ENCODE measurements at places on chromosomes 13 and 19. TPM values are rescaled to one million over a fixed set of nuclear protein-coding genes. Genes with fewer than 3 reads are reported as not detected.

DNA sequence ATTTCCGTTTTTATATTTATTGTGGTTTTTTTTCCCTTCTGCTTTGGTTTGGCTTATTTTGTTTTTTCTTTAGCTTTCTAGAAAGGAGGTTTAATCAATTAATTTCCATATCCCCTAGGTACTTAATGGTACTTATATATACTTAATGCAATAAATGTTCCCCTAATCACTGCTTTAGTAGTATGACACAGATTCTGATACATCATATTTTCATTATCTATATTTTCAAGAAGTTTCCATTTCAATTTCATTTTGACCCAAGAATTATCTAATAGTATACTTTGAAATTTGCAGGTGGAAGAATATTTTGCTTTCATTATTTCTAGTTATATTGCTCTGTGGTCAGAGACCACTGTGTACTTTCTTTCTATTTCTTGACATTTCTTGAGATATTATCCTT lies 66.6 kb upstream of the STK24 start:
- no peak for DNase-seq

DNA sequence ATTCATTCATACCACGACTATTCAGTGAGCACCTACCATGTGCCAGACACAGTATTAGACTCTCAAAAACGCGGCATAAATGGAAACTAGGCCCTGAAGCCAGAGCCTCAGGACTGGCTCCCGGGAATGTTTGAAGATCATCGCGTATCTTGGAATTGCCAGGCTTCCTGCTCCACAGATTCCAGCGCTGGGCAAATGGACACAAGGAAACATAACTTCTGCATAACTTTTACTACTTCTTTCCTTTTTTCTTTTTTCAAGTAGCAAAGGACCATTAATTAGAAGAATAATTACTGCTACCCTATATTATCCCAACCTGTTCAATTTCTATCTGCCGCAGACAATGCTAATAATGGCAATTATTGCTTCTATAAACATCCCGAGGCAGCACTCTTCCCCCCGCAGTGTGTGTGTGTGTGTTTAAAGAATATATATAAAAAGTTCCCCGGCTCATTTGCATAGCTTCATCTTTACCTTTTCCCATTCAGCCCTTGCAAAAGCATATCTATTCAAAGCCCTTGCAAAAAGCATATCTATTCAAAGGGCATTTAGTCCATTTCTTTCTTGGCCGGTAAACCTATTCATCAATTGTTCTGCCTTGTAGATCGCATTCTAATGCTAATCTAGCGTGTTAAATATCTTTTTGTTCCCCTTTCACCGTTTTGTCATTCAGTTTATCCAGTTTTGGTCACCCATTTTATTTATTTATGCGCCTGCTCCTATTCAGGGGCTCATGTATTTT lies 6.1 kb downstream of the SOX21 start:
- DNase-seq = no peak

Gene B3GNT8
- total RNA-seq = 3.2 TPM

DNA sequence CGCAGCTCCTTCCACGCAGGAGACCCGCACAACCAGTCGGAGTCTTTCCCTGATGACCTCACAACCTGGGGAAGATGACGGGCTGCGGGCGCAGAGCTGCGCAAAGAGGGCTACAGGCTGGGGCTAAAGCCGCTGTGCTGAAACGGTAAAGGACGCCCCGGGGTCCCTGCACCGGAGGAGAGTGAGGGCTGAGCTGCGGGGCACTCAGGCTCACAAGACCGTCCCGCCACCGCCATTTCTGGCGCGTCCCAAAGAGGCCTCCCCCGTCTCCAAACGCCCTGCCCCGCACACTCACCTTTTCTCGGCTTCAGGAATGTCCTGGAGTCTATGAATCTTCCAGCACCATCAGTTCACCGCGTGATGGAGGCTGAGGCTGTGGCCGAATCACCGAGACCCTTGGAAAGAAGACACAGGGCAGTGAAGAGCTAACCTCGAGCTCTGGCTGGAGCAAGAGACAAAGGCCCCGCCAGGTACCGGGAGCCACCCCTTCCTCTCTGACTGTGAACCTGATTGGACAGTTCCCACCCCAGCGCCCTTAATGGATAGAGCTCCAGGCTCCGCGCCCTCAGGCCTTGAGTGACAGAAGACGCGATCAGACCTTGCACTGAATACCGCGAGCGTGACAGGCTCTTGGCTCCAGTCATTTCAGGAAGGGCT lies 41.8 kb upstream of the ZNF429 start:
- peak; percentile 43 for DNase-seq

- DNase-seq = peak; percentile 10
These were observed 366.9 kb downstream of the KLF12 start for GRCh38 chr13:73767191-73767741.

- no peak for DNase-seq
These were observed 68.2 kb upstream of the PCDH9 start for GRCh38 chr13:67298297-67298696.

DNA sequence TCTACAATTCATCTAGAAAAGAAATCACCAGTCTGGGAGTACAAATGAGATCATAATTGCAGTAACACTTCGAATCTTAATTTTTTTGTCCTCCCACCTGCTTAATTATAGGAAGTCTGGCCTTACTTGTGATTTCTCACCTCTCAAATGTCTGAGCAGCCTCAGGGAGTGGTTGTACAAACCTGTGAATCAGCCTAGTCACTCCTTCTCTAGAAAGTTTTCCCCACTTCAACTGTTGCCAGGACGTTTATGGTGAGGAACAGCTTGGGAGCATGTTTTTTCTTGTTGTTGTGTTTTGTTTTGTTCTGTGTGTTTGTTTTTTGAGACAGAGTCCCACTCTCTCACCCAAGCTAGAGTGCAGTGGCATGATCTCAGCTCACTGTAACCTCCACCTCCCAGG lies 50.3 kb upstream of the CLDN10 start:
- no peak for DNase-seq

DNA sequence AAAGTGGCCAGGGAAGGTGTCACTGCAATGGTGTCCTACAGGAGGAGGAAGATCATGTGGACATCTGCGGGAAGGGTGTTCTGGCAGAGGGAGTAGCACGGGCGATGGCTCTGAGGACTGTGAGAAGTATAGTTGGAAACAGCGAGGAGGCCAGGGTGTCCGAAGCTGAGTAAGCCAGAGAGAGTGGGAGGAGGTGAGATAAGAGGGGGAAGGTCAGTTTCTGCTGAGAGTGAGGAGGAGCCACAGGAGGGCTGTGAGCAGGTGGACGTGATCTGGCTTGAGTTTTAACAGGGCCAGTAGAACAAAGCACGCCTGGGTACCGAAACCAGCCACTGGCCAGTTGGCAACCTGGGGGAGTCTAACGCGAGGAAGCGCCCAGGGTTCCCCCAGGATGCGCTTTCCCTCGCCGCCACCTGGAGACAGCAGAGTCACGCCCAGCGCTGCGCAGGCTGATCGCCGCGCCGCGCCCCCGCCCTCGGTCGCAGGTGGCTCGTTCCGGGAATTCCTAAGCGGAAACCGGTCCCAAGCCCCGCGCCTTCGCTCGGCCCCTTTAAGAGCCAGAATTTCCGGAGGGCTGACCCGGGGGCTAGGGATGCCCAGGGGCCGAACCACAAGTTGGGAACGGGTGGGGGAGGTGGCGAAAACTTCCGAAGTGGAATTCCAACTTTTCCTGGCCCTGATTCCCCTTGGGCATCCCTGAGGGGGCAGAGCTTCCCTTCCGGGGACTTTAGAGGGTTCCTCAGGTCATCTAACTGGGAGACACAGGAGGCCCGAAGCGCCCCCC lies 1.1 kb upstream of the LSR start:
- peak; percentile 48 for DNase-seq

All from CD4-positive, alpha-beta memory T cell (primary cell).